ENCODE measurements at places on chromosomes 7 and 10.

- no peak for DNase-seq
Observed at GRCh38 chr7:68744036-68744435, 854.2 kb upstream of the AUTS2 start.

GRCh38 chr7:132131196-132131595 lies 445.1 kb downstream of the PLXNA4 start:
- DNase-seq, result no peak

- DNase-seq, result no peak
Observed at GRCh38 chr7:20222219-20222828, 5.1 kb upstream of the MACC1 start.

DNA sequence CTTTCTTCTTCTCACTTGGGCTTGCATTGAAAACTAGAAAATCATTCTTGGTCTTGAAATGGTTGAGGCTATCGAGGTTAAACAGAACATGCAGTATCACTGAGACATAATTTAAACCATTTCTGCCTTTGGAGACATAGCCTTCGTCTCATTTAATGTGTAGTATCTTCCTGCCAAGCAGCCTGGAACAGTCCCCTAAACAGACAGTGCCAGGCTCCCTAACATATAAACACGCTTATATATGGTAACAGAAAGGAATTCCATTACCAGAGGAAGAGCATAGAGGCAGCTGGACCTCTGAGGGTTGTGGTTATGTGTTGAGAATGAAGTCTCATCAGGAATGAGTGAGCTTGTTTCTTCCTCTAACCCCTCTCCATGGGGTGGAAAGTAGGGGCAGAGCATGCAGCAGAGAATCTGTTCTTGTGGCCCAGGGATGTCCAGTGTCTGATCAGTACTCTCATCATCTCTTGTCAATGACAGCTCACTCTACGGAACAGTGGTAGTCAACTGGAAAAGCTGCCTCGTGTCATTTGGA lies 11.2 kb downstream of the CACNB2 start:
- no peak for DNase-seq

GRCh38 chr7:3267966-3268690 lies 32.9 kb upstream of the SDK1 start:
- DNase-seq, result no peak

DNA sequence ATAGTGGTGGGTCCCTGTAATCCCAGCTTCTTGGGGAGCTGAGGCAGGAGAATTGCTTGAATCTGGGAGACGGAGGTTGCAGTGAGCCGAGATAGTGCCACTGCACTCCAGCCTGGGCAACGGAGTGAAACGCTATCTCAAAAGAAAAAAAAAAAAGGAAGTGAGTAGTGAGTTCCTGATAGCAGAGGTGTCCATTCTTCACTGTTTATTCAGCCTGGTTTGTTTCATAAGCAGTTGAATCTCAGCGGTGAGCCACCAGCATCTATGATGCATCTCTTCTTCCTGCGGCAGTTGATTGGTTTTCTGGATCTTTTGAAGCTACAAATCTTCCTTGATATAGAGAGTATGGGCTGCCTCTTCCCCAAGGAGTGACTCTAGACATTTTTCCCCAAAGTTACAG lies 316.1 kb upstream of the MTPN start:
- DNase-seq, result no peak

GRCh38 chr7:29369909-29370488 lies 175.4 kb downstream of the CHN2 start:
- DNase-seq, result no peak

DNA sequence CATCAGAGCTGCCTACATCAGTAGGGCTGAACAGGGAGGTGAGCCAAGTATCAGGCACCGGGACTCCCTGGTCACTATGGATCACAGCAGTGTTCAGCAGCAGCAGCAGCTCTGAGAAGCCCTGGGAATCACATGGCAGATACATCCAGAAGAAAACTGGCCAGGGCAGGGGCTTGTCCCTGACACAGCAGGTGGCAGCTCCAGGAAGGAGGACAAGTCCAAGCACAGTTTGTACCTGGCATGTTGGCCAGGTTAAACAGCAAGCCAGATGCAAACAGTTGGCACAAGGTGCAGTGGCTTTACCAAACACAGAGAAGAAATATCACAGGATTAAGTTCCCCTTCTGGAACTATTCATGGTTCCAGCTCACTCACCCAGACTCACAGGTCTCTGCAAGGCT lies 139.4 kb downstream of the KCNMA1 start:
- no peak for DNase-seq

GRCh38 chr7:138355254-138355653 lies 104.8 kb upstream of the TRIM24 start:
- DNase-seq, result no peak

GRCh38 chr10:78933828-78934531 lies 134.8 kb upstream of the ZMIZ1 start:
- no peak for DNase-seq

DNA sequence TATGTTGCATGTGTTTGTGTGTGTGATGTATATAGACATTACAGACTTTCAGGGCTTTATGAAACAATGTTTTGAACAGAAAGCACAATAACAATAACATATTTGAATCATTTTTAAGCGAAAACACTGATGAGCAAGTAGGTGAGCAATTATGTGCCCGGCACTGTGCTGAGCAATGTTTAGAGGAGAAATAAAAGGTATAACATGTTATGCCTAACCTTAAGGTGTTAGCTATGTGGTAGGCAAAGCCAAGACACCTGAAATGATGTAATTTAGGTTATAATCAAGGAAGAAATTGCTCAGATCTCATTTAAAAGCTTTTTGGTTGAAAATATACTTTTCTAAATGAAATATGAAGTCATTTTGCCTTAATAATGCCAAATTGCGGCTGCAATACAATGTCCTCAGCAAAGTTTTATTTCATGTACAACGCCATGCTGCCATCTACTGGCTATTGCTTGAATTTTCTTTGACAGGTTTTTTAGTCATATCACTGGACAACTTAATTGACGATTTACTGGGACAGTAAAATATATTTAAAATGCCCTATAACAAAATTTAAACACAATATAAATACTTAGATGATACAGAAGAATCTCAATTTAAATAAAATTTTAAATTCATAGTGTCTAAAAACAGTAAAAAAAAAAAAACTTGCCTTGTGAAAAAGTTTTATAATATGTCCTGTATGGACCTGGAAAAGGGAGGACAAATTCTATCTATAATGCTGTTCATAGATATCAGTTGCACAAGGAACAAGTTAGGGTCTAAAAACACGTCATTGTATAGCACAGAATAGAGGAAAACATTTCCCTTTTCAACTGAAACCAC lies 131.1 kb upstream of the CDK1 start:
- peak; percentile 54 for DNase-seq

DNA sequence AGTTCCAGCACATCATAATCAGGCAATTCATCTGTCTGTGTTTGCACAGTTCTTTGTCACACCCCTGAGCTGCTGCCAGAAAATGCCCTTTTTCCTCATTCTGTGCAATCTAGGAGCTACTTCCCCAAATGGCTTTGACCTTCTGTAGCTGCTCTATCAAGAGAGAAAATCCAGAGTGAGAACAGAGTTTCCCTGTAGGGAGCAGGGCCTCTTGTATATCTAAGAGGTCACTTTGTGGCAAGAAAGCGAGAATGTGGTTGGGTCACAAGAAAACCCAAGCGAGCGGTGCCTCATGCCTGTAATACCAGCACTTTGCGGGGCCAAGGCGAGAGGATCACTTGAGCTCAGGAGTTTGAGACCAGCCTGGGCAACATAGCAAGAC lies 24.3 kb downstream of the SLC29A3 start:
- no peak for DNase-seq

GRCh38 chr7:92714767-92715166 lies 121.6 kb downstream of the CDK6 start:
- no peak for DNase-seq

DNA sequence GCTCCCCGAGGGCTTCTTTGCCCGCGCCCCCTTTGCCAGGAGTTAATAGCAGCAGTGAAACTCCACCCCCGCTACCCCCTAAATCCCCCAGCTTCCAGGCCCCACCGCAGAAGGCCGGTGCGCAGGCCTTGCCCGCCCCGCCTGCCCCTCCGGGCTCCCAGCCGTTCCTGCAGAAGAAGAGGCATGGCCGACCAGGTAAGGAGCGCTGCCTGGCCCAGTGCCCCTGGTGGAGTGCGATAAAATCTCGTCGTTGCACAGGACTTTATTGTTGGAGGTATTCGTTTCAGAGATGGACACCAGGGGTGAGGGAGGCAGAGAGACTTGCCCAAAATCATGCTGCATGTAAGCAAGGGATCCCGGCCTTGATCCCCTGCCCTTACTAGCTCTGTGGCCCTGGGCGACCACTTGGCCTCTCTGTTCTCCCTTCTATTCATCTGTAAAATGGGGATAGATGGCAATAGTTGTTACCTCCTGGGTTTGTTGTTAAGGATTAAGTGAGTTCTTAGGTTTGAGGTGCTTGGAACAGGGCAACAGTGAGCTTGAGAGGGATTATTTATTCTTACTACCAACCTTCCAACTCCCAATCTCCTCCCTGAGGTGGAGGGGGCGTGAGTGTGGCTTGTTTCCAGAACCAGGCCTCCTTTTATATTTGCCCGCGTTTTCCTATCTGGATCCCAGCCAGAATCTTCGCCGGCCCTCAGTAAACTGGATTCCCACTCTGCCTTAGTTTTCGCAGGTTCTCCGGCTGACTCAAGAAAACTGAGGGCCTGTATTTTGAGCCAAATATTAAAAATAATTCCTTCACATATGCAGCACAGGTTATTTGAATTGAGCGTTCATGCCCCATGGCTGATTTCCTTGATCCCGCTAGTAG lies 78.3 kb downstream of the WIPF3 start:
- DNase-seq, result peak; percentile 20

- no peak for DNase-seq
Observed at GRCh38 chr7:106405697-106406141, 120.9 kb upstream of the NAMPT start.

- no peak for DNase-seq
Observed at GRCh38 chr7:159114981-159115380, 29.7 kb downstream of the VIPR2 start.

GRCh38 chr7:29087840-29088170 lies 58.5 kb downstream of the CPVL start:
- no peak for DNase-seq

- no peak for DNase-seq
Observed at GRCh38 chr7:64521409-64521984, 41.4 kb downstream of the ZNF680 start.

- no peak for DNase-seq
Observed at GRCh38 chr10:85098835-85099521, 770.6 kb downstream of the CCSER2 start.

DNA sequence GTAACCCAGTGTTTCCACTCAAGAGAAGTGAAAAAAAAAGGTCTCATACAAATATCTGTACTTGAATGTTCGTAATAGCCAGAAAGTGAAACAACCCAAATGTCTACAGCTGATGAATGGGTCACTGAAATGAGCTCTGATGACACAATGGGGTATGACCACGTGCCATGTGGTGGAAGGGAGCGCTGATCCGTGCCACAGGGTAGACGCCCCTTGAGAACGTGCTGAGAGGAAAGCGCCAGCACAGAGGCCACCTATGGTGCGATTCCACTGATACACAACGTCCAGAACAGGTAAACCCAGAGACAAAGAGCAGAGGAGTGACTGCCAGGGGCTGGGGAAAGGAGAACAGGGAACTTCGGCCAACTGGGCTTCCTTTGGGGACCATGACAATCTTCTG lies 50.3 kb downstream of the MAD1L1 start:
- DNase-seq, result no peak

GRCh38 chr10:21327289-21327993 lies 198.0 kb downstream of the SKIDA1 start:
- DNase-seq, result no peak

- DNase-seq, result no peak
Observed at GRCh38 chr7:139931190-139931934, 102.3 kb downstream of the TBXAS1 start.

DNA sequence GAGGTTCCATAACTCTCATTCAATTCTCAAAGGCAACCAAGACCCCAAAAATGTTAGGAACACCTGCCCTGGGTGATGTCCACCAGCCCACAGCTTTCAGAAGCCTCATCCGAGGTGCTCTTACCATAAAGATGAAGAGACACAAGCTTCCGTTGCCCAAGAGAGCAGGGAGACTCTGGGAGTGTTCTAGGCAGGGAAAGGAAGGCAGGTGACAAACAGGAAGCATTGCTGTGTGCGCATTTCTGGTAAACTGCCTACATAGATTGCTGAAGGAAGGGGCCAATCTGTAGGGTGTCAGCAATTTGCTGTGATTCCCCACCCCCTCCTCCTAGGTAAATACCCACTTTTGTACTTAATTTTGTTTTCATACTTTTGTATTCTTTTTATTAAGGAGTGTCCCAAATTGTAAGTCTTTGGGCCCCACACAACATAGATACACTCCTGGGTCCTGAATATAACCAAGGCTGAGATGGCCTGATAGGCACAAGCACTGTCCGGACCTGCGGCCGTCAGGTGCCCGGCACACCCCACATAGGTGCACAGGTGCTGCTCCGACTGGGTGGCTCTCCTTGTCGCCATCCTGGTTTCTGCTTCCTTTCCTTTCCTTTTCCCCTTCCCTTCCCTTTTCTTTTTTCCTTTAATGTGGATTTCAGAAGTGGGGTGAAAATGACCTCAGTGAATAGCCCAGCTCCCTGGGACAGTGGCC lies 51.4 kb upstream of the SMNDC1 start:
- DNase-seq, result peak; percentile 40

DNA sequence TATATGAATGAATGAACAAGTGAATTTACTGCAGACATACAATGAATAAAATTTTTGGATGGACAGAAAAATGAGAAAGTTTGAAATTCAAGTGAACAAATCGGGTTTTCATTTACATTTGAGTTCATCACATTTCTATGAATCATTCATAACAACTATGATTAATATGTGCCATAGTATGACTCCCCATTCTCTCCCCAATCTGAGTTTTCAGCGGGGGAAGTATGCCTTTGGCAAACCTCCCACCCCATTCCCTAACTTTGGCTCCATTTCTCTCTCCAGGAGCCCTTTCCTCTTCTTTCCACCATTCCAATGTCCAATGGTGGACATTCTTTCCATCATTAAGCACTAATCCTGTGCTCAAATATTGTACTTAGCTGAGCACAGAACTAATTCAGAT lies 96.8 kb upstream of the LSM8 start:
- no peak for DNase-seq
